Spinal cord (tissue), 10 donors: ENCODE measurements at places on chromosomes 6 and 20. TPM values are rescaled to one million over a fixed set of nuclear protein-coding genes. Genes with fewer than 3 reads are reported as not detected.

- DNase-seq = no peak
Measured at GRCh38 chr6:121649951-121650350, 214.5 kb downstream of the GJA1 start.

GRCh38 chr20:10263385-10264165, 44.9 kb downstream of the SNAP25 start:
- DNase-seq = no peak

DNA sequence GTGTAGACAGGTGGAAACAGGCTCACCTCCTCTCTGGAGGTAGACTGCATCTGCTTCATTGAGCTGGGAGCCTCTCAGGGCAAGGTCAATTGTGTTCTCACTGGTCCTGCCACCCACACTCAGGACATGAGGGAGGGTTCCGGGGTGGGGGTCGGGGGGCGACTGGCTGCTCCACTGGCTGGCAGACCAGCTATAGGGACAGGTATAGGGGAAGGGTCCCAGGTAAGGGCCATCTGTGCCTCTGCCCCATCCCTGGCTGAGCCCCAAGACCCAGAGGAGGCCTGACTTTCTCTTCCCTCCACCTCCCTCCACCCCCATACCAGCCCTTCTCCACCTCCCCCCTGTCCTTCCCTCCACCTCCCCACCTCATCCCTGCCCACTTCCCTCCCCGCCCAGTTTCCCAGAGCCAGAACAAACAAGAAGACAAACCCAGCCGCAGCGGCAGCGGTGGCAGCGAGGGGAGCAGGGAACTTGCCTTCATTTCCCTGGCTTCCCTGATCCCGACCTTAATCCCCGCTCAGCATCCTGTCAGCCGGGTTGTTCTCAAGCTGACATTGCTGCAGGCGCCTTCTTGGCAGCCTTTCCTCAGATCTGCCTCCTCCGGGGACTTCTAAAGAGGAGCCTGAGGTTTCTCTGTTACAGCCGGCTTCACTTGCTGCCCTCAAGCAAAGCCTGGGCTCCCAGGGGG, 18.3 kb upstream of the FOXP4 start:
- DNase-seq = no peak

GRCh38 chr6:42769836-42770235, 12.0 kb upstream of the BICRAL start:
- no peak for DNase-seq

- DNase-seq = no peak
Measured at GRCh38 chr20:18754030-18754652, 59.4 kb upstream of the SCP2D1 start.

The HCRTR2 gene
- 11.6 TPM for total RNA-seq

- no peak for DNase-seq
Measured at GRCh38 chr6:30981942-30982772, 1.4 kb upstream of the MUC21 start.

DNA sequence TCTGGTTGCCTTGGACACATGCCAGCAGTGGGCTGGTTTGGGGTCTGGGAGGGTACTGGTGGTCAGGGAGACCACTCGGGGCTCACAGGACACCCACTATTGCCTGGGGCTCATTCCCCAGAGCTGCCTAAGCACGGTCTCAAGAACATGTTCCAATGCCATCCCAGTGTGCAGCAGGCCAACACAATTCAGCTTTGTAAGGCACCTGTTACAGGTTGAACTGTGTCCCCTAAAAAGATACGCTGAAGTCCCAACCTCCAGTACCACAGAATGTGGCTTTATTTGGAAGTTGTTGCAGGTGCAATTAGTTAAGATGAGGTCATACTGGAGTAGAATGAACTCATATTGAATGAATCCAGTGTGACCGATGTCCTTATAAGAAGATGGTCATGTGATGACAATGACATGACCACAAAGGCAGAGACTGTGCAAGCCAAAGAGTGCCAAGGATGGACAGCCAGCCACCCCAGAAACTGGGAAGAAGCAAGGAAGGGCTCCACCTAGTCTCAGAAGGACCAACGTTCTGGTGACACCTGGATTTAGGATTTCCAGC, 13.5 kb upstream of the MAS1 start:
- no peak for DNase-seq

GRCh38 chr6:47663462-47664216, 34.7 kb upstream of the ADGRF4 start:
- no peak for DNase-seq

The TMEM244 gene
- not detected for total RNA-seq

The XKR7 gene
- total RNA-seq = 1.8 TPM

The SLC2A4RG gene
- 51.0 TPM for total RNA-seq

GRCh38 chr20:38354227-38354626, 7.9 kb downstream of the LBP start:
- DNase-seq = no peak

The RPS6KA2 gene
- 23.8 TPM for total RNA-seq

DNA sequence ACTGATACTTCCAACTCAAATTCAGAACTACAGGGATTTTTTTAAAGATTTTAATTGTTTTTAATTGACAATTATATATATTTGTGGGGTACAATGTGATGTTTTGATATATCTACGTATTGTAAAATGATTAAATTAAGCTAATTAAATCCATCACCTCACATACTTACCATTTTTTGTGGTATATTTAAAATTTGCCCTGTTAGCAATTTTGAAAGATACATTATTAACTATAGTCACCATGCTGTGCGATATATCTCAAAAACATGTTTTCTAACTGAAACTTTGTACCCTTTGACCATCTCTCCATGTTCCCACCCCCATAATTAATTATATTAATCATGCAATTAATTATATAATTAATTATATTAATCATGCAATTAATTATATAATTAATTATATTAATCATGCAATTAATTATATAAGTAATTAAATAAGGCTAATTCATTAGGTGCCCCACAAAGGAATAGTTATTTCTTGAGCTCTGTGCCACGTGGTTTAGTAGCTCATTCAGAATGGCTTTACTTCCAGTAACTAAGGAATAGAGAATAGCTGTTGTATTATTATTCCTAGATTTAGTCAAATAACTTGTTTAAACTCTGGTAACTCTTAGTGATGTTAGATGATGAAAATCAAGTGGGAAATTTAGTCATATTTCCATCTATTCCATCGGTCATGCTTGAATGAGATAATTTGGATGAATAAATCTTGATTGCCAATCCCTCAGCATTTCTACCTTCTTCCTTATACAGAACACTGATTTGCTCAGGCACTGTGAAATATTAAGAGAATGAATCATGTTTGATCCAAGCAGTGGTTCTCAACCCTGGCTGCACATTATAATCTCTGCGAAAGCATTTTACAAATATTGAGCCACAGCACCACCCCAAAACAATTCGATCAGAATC, 25.1 kb downstream of the LOC128125822 start:
- DNase-seq = no peak

The MCM3 gene
- 61.4 TPM for total RNA-seq

- no peak for DNase-seq
Measured at GRCh38 chr6:11021003-11021402, 23.1 kb downstream of the ELOVL2 start.

GRCh38 chr20:52490711-52491430, 299.3 kb upstream of the ZFP64 start:
- no peak for DNase-seq

The BPIFB1 gene
- total RNA-seq = not detected

The TBX18 gene
- total RNA-seq = 26.6 TPM

The AK9 gene
- total RNA-seq = 33.3 TPM

GRCh38 chr20:35319192-35319870, 27.1 kb upstream of the FAM83C start:
- no peak for DNase-seq

GRCh38 chr20:25496165-25496967, 88.9 kb downstream of the GINS1 start:
- no peak for DNase-seq

DNA sequence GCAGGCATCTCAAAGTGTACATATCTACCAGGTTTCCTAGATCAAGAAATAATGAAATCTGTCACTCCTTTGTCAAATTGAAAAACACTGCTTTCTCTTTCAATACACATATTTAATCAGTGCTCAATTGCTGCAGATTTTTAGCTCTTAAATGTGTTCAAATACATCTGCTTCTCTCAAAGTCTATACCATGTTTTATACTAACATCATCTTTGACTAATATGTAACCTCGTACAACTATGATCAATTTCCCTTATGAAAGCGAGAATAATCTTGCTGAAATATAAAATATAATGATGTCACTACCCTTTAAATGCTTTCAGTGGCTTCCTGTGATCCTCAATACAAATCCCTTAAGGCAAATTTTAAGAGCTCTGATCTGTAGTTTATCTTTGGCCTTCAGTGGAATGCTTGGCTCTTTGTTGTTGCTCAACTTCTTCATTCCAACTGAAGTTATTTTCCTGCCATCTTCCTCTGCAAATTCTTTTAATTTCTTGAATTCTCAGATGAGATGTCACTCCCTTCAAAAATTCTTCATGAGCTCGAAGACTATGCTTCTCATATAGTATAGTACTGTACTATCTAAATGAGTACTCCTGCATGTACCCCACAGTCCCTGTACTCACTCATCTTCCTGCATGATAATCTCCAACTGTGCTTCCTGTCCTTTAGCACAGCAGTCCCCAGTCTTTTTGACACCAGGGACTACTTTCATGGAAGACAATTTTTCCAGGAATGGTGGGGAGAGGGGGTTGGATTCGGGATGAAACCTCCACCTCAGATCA, 545.1 kb upstream of the GJE1 start:
- no peak for DNase-seq

DNA sequence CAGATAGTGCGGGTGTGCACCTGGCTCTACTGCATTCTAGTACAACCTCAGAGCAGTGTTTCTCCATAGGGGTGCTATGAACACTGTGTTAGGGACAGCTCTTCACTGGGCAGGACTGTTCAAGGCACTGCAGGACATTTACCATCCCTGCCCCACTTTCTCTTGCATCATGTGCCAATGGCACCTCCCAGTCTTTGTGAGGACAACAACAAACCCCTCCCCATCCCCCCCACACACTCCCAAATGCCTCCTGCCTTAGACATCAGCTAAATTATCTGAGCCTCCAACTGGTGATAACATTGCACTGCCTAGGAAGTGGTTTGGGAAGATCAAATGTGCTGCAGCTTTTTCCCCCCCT, 98.9 kb downstream of the FYN start:
- no peak for DNase-seq

The TFAP2D gene
- total RNA-seq = 0.28 TPM

- DNase-seq = no peak
Measured at GRCh38 chr6:153959276-153959675, 79.8 kb upstream of the OPRM1 start.

DNA sequence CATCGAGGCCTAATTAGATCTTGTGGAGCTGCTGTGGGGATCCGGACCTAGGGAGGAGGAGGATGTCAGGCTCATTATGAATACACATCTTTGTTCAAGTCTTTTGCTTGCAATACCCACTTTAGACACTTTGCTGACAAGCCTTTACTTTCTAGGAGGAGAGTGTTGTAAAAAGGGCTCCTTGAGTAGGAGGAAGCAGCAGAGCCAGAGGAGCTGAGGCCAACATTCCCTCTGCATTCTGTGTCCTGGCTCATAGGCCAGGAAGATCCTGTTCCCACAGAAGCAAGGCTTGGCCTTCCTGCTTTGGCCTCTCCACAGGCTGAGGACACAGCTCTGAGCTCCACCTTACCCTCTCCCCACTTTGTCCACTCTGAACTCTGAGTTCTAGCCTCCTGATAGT, 67.1 kb downstream of the TPD52L1 start:
- no peak for DNase-seq

GRCh38 chr20:37944456-37944981, 41.6 kb downstream of the VSTM2L start:
- DNase-seq = no peak

The GTSF1L gene
- total RNA-seq = 0.40 TPM
